Activated naive CD8-positive, alpha-beta T cell treated with anti-CD3 and anti-CD28 coated beads, Interleukin-2, amount 50 U/mL, for 16 hours (primary cell): ENCODE measurements at places on chromosomes 11 and 22.

GRCh38 chr11:10232756-10233155, 61.3 kb downstream of the SBF2 start:
- DNase-seq, result no peak

DNA sequence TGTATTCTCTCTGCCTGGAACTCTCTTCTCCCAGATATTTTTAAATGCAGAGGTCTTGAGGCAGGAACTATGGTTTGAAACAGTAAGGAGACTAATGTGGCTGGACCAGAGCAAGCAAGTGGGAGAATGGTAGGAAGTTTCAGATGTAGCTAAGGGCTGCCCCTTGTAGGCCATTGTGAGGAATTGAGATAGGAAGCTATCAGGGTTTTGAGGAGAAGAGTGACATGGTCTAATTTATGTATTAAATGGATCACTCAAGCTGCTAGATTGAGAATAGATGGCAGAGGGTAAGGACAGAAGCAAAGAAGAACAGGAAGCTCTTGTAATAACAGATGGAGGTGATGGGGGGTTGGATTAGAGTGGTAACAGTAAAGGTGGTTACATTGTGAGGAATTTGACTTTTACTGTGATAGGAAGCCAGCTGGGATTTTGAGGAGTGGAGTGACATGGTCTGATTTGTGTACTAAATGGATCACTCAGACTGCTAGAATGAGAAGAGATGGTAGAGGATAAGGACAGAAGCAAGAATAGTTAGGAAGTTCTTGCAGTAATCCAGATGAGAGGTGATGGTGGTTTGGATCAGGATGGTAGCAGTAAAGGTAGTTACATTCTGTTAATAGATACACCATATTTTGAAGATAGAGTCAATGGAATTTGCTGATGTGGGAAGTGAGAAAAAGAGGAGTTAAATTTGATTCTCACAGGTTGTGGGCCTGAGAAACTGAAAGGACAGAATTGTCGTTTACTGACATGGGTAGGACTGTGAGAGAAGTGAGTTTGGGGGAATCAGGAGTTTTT, 63.0 kb downstream of the HIPK3 start:
- DNase-seq, result no peak

DNA sequence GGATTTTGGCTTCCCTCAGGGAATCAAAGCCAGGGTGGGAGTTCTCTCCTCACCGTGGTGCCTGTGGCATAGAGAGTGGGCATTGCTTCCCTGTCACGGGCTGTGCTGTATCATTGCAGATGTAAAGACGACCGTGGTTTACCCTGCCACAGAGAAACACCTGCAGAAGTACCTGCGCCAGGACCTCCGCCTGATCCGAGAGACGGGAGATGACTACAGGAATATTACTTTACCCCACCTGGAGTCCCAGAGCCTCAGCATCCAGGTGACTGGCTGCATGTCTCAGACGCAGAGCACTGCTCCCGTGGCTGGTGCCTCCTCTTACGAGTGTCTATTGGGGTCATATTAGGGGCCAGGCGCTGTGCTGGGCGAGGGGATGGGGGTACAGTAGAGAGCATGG, 24.2 kb upstream of the ST3GAL4 start:
- DNase-seq, result no peak

DNA sequence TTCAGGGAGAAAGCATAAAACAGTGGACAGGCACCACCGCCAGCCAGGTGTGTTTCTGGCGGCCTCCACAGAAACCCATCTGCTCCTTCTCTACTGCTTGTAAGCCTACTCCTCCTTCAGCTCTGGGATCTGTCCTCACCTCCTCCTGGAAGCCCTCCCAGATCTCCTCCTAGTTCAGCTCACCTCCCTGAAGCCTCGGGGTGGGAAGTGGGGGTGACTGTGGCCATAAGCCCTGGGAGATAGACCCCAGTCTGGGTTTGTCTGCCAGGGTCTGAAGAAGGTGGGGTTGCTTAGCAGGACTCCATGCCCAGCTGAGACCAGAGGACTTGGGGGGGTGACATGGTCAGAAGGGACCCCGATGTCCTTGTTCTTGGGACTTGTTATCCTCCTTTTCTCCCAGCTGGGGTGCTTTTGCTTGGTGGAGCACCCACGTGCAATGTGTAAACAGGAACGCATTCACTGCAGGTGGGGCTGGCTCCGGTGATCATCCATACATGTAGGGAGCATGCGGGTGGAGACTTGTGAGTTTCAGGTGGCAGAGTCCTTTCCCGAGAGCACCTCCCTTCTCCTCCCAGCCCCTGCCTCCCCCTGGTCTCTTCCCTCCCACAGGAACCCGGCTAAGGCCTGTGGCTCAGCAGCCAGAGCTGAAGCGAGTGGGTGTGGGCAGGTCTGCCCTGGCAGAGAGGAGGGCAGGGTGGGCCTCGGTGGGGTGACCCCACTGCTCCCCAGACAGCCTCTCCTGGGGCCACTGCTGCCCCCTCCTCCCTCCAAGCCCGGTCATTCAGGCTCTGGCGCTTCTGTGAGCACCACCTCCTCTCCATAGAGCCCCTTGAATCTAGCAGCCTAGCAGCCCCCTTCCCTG, 25.9 kb downstream of the MRGPRG start:
- DNase-seq, result no peak
